ENCODE measurements at places on chromosomes 2 and 18. TPM values are rescaled to one million over a fixed set of nuclear protein-coding genes. Genes with fewer than 3 reads are reported as not detected.

DNA sequence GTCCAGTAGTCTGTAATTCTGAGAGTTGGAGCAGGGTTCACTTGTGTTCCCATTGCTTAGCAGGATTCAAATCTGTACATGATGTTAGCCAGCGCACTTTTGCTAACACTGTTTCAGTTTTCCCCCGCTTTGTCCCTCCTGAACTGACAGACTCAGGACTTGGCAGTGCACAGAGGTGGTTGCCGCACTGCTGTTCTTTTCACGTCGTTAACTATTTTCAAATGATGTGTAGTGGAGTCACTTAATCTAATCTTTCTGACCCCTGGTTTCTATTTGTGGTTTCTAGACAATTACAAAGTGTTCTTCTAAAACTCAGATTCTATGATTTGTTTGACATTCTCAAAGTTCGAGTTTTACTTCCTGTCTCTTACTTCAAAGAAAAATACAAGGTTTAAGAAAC is 234.5 kb downstream of the RBM43 start:
- no peak for DNase-seq

Gene SP9
- total RNA-seq = not detected

GRCh38 chr18:54086046-54086802 is 138.2 kb downstream of the MBD2 start:
- DNase-seq = no peak

Gene UGT1A5
- not detected for total RNA-seq

DNA sequence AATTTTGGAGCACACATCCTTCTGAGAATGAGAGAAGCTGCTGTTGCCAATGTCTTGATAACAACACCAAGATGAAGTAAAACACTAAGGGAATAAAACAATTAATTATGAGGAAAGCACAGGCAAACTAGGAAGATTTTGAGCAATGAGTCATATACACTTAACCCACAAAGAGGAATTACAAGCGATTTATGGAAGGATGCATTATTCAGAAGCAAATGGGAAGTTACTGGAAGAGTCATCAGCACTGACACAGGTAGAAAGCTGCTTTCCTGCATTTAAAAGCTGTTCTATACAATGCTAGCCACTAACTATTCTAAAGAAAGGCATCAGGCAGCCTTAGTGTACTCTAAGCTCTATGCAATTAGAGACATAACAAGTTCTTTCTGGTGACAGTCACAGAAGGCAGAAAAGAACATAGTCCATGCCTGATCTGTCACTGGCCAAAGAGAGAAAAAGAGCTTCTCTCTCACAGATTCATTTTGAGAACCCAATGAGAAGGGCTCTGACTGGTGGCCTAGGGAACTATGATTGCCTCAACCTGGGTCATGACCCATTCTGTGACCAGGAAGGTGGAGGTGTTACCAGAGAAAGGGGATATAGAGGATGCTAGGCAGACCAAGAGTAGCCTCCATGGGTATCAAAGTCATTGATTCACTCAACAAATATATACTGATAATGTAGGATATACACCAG is 45.4 kb downstream of the M1AP start:
- no peak for DNase-seq

All from uterus (tissue), 4 donors.